A549 (cell line): ENCODE measurements at places on chromosomes 6 and 20. TPM values are rescaled to one million over a fixed set of nuclear protein-coding genes. Genes with fewer than 3 reads are reported as not detected.

The ACTR5 gene
- 7.7 to 9.3 TPM (median 8.8 TPM) in 3 replicates for polyA plus RNA-seq

DNA sequence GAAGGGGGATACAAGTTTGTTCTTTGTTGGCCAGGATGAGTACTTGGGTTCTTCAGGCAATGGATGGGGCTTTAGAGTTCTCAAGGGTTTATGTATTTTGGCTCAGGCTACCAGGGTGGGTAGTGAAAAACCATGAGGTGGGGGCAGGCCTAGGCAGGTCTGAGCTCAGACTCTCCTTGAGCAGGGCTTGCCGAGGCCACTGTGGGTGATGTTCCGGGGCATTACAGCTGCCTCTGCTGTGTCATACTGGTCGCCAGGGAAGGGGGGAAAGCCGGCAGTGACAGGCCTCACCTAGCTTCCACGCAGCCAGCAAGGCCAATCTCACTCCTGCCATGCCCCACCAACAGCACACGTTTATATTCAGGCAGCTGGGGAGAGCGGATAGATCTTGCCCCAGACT lies 79.6 kb downstream of the BCKDHB start:
- no peak for DNase-seq

DNA sequence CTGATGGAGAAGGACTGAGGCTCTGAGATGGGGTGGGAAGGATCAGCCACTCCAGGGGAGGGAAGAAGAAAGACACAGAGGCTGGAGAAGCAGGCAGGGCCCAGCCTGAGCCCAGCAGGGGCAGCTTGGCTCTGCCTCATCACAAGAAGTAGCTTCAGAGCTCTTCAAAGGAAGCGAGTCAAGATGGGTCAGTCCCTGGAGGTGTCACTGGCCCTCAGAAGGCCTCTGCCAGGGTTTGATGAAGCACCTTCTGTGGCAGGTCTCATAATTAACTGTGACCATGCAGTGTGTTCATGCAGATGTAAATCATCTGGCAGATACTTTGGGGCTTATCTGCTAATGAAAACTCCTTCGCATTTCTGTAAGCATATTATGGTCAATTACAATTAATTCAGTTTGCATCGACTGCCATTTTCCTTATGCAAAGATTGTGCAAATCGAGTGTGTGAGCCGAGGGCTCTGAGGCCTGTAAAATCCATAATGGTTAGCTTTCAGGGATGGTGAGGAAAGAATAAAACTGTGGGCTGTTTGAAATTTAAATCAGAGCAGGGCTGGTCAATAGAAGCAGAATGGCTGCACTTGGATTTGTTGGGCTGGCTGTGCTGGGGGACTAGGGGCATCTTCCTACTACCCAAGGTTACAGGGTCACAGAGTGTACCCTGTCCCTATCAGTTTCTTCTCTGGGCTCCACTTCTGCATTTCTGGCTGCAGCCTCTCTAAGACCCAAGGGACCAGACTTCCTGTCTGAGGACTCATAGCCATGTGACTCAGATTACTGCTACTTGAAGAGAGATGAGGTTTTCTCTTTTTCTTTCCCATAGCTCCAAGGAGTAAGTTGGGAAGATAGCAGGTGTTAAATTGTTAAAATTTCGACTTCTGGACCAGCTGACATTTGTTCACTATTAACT lies 376.6 kb downstream of the DHX35 start:
- DNase-seq = no peak

GRCh38 chr20:1479831-1480595 lies 11.2 kb downstream of the SIRPB2 start:
- DNase-seq = no peak

- DNase-seq = peak; percentile 44
Measured at GRCh38 chr6:7108196-7108963, 619 bp downstream of the RREB1 start.

The LKAAEAR1 gene
- 0.49 to 0.60 TPM (median 0.56 TPM) in 3 replicates for polyA plus RNA-seq

- DNase-seq = no peak
Measured at GRCh38 chr6:139965393-139965792, 590.9 kb upstream of the CITED2 start.

GRCh38 chr20:60269573-60270162 lies 311.4 kb downstream of the CDH26 start:
- no peak for DNase-seq

DNA sequence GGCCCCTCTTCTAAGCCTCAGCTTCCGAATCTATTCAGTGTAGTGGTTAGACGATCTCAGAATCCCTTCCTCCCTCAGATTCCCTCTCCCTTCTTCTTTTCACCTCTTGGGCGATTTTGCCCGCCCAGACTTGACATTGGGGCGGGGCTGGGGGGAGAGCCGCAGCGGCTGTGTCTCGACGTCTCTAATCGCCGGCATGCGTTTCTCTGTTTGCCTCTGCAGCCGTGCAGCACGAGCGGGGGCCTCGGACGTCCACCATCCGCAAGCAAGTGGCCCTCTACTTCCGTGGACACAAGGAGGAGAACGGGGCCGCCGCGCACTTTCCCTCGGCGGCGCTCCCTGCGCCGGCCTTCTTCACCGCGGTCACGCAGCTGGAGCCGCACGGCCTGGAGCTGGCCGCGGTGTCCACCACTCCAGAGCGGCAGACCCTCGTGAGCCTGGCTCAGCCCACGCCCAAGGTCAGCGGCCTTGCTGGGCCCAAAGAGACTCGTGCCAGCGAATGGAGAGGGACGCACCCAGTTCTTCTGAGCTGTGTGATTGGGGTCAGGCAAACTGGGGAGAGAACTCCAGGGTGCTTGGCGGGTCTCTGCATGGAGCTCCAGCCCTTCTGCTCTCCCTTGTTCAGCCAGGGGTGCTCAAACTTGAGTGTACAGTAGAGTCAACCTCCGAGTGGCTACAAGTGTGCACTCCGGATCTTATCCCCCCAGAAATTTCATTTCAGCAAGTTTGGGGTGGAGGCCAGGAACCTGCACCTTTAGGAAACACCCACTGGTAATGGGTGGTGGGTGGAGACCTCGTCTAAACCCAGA lies 10.7 kb downstream of the NR2E1 start:
- no peak for DNase-seq

- peak; percentile 61 for DNase-seq
Measured at GRCh38 chr6:87714093-87714842, 12.2 kb upstream of the AKIRIN2 start.

GRCh38 chr6:90820436-90820835 lies 233.6 kb upstream of the MAP3K7 start:
- DNase-seq = no peak

The SLCO4A1 gene
- polyA plus RNA-seq = 8.1 to 11.2 TPM (median 9.9 TPM) in 3 replicates

The BANF2 gene
- not detected in 3 replicates for polyA plus RNA-seq

DNA sequence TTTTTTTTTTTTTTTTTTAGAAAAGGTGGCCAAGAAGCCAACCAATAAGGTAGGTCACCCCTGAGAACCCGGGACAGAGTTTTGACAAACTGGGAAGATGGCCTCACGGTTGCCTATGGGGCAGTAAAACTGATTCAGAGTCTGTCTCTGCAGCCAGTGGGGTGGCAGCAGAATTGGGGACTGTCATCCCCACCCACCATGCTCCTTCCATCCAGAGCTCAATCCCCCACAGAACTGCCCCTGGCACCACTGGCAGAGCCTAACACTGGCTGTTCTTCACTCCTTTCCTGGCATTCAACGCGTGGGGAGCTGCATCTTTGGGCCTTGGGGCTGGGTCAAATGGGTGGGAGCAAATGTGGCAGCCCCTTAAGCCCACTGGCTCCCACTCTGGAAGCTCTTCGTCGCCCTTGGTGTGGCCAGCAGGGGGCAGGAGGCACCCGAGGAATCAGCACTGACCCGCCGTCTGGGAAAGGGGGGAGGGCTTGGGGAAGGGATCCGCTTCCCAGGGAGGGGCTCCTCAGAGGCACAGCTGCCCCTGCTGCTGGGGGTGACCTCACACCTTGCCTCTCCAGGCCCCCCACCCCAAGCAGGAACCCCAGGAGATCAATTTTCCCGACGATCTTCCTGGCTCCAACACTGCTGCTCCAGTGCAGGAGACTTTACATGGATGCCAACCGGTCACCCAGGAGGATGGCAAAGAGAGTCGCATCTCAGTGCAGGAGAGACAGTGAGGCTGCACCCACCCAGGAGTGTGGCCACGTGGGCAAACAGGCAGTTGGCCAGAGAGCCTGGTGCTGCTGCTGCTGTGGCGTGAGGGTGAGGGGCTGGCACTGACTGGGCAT lies 10.4 kb downstream of the CD40 start:
- peak; percentile 29 for DNase-seq

The STK4 gene
- polyA plus RNA-seq = 14.5 to 14.6 TPM (median 14.5 TPM) in 3 replicates

GRCh38 chr6:73152966-73153757 lies 72.1 kb downstream of the KHDC1L start:
- DNase-seq = no peak

The ANKRD66 gene
- not detected in 3 replicates for polyA plus RNA-seq

GRCh38 chr6:21823371-21823770 lies 229.8 kb downstream of the SOX4 start:
- DNase-seq = no peak

DNA sequence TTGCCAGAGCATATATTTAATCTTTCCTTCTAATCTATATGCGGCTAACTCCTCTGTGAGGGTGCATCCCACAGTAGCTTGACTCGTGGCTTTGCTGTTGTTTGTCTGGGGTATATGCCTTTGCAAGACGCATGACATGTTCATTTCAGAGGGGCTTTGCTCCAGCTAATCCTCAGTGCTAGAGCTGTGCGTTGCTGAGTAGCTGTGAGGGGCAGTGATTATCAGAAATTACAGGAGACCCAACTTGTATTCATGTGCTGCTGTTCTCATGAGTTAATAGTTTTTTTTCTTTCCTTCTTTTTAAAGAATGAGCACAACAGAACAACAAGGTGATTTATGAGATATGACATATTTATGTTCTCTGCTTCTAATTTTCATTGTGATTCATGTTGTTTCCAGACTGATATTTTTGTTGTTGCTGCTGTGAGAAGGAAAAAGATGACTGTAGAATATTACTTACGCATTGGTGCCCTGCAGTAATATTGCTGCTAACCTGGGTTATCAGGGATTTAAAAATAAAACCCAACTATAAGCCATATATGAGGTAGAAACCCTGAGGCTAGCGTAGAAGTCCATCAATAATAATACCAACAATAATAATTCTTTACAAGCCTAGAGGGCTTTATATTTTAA lies 168.3 kb downstream of the KLHL32 start:
- DNase-seq = no peak

GRCh38 chr6:46014511-46015118 lies 1.0 kb downstream of the CLIC5 start:
- DNase-seq = no peak

GRCh38 chr6:44676246-44676790 lies 288.8 kb downstream of the CDC5L start:
- DNase-seq = no peak

DNA sequence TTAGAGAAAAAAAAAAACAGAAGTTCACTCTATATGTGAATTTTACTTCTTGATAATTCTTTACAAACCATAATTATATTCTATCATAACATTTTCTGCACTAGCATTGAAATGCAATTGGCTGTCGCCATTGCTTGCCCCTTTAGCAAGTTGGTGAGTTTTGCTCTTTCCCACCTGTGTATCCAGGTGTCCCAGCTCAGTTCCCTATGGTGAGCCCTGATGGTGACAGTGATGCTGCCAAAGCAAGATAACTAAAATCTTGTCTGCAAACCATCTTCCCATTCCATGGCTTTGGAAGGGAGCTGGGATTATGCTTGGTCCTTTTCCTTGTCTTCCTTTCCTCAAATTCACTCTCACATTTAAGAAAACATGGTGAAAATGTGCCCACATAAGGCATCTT lies 429.6 kb downstream of the NKAIN2 start:
- DNase-seq = no peak

DNA sequence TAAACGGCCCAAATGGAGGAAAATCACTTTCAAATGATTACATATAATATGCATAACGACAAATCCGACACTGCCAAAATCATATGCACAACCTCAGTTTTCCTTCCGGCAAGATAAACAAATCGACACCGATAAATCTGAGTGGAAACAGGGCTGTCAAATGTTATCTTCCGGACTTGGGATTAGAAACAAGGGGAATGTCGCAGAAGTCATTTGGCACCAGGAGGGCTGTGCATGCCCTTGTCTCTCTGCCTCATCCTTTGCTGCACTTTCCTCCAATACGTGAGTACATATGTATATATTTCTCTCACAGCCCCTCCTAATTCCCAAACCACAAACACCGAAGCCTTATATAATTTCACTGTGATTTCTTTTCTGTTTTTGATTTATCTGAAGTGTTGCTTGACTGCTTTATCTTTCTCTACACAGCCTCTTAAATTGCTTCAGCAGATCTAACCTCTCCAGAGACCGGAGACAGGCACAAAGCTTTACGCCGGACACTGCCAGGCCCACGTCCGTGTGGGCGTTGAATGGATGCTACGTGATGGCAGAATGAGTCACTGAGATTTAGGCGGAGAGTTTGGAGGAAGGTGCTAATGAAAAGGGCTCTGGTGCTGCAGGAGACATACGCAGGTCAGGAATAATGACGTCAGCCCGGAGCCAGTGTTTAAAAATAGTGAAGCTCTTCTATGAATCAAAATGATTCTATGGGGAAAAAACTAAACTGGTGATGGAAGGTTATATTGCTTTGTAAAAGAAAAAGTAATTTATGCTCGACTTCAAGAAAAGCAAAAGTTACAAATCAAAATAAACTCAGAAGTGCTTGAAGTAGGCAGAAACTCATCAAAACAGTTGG lies 21.0 kb upstream of the PRELID3B start:
- peak; percentile 39 for DNase-seq

DNA sequence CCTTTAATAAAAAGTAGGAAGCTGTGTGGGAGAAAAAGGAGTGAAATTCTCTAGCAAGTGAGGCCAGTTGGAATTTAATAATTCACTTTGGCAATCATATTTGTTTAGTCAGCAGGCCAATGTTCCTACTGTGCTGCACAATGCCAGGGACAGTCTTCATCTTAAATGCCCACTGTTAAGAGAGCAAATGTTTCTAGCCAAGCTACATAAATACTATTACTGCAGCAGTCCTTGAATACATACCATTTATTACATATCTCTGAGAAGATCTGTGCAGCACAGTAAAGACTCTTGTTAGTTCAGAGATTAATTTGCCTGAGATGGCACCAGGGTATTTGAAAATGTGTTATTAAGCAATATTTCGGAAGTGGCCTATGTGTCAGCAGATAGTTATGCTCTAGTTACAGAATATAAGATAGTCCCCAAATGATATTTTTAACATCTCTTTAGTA lies 105.4 kb downstream of the OGFRL1 start:
- DNase-seq = no peak
